ENCODE measurements at places on chromosomes 7 and 10.

DNA sequence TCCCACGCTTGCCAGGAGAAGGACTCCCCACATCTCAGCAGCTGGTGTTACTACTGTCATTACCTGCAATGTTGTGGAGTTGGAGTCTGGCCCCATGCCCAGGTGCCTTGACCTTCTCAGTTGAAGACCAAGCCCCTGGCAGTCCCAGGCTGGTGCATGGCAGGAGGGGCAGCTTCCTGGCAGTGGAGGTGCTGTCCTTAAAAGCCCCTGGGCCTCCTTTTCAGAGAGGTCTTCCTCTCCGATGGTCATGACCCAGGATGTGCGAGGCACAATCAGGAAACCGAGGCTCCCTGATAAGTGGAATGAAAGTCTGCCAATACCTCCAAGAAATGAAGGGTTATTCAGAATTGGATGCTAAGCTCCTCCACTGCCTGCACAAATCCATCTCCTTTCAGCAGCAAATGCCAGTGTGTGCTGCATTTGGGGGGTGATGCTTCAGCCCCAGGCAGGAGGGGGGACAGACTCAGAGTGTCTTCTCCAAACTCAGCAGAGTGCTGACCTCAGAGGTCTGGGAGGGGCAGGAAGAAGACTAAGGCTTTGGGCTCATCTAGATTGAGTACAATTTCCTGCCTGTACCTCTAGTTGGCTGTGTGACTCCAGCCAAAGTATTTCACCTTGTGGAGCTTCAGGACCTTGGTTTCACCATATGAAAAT is 97.0 kb upstream of the DDC start:
- no peak for DNase-seq

DNA sequence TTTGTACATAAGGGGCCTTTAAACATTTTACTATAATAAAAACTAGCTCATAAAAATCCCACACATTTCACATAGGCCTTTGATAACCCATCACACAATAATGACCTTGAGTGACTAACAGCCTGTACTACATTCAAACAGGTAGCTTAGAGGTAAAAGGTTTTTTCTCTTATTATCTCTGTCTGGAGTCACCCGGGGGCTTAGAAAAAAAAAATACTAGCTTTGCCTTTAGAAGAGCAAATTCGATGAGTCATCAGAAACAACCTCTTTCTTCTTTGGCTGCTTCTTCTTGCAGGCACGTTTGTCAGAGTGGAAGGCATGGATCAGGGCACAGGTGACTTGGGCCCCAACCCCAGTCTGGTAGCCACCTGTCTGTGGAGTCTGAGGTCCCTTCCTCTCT is 43.4 kb upstream of the ADO start:
- DNase-seq, result no peak

- no peak for DNase-seq
Measured at GRCh38 chr10:42930516-42931192, 146.2 kb upstream of the RET start.

GRCh38 chr7:129176916-129177710 is 11.3 kb upstream of the SMO start:
- DNase-seq, result no peak

- no peak for DNase-seq
Measured at GRCh38 chr7:33678569-33679335, 226.6 kb upstream of the BMPER start.

DNA sequence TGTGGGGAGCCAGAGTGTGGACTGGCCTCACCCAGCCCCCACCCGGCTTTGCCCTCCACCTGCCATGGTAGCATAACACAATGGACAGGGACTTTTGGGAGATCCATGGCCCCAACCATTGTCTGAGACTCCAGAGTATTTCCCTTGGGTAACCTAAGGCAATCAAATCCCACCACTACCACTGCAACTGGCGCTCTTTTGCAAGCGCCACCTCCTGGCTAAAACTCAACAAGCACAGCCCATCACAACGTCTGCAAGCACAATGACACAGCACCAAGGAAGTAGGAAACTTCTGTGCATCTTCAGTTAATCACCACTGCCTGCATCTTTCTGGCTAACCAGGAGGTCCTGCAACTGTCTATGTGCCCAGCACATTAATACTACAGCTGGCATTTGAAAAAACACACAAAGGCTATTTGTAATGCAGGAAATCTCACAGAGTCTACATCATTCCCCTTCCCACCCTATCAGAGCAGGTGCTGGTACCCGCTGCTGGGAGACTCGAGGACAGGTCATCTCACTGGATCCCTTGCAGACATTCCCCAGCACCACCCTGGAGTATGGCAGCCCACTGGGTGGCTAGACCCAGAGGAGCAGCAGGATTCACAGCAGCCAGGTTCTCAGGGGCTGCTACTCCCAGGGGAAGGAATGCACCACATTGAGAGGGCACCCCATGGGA is 27.7 kb downstream of the ANKRD26 start:
- no peak for DNase-seq

- DNase-seq, result no peak
Measured at GRCh38 chr7:110813986-110814385, 276.9 kb upstream of the LRRN3 start.

DNA sequence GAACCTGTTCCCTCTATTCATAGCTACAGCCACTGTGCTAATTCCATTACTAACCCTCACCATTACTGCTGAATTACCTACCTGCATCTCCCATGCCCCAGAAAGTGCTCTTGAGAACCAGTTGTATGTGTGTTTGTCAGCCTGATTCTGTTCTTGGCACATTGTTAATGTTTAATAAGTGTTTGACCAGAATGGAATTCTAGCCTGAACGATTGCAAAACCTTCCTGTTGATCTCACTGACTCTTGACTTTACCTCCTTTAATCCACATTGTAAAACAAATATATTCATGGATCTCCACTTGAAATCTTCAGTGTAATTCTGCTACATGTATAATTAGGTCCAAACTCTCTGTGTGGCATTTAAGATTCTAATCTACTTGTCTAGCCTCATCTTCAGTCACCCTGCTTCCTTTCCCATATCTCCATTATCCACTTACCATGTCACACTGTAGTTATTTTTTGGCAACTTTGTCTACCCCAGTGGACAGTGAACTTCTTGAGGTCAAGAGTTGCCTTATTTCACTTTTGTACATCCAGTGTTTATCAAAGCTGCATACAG is 4.9 kb downstream of the ZNF277 start:
- no peak for DNase-seq

GRCh38 chr10:49288341-49289065 is 10.5 kb upstream of the C10orf71 start:
- DNase-seq, result no peak

DNA sequence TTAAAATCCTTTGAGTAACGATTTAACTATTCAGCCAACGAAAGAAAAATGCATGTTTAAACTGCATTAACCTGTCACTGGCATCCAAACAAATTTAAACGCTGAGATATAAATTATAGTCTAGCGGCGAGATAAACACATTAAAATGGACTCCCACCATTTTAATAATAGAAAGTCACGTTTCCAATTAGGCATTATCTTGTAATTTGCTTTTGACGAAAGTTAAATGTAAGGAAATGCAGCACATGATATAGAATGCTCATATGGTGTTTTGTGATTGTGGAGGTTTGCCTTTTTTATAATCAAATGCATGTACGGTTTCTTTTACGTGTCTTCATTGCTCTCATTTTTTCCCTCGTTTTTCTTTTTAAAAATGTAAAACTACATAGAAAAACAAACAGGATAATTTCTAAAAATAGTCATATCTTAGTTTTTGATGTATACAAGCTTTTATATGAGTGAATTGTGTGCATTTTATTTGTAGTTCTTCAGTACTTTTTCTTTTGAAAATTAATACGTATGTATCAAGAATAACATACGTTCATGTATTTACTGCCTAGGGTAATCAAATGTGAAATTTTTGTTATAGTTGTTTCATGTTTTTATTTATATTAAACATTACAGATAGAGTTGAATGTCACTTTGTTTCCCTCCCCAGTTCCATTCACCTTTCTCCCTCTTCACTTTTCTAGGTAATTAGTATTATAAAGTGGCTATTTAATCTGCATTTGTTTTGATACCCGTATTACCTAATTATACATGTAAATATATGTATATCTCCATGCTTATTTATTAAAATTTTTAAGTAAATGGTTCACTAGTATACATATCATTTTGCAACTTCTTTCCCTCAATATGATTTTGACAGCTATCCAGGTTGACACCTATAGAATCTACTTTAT is 1.1 kb upstream of the KLF14 start:
- no peak for DNase-seq

DNA sequence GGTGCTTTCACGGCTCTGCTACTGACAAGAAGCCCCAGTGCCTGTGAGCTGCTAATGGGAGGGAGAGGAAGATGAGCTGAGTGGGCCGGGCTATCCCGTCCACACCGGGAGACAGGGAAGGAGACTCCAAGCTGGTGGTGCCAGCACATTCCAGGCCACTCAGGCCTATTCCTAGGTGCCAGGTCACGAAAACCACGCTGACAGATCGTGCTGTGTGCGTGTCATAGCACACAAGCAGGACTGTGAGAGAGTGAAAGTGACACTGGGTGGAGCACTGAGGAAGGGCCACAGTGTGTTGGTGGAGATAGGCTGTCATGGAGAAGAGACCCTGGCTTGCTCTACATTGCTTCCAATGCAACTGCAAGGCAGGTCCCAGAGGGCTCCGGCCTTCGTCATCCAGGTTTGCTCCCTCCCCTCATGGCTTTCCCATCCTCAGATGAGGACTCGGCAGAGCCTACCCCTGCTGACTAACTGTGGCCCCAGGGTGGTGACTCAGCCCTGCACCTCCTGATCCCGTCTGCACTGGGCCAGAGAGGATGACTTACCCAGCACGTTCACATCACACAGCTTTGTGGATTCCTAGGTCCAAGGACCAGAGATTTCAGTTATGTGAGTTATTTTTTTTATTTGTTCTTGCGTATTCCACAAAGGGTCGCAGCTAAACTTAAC is 167.3 kb downstream of the EGFR start:
- DNase-seq, result peak; percentile 90

- DNase-seq, result no peak
Measured at GRCh38 chr7:150382123-150382843, 3.2 kb downstream of the ZNF775 start.

DNA sequence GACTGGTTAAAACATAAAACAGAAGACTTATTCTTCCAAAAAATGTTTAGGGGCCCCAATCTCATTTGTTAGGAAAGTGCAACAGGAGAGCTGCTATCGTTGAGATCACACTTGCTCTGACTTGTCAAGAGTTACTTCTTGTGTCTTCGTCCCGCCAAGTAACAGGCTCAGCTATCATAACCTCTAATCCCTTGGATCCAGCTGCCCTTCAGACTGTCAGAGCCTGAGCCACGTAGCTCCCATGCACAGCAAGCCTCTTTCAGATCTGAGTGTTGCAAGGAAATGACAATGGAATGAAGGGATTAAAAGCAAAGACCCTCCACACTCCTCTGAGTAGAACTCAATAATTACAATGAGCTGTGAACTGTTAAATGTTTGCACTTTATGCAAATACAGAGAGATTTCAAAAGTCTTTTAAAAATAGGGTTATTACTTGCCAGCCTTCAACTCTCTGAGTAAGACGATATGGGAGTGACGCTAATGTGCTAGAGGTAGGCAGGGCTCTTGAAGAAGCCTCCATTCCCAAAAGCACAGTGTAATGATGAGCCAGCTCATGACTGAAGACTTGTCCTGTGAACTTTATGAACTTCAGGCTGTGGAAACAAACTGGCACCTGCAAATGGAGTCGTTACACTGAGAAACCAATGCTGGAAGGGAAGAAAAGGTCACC is 28.4 kb upstream of the CDK13 start:
- peak; percentile 52 for DNase-seq

DNA sequence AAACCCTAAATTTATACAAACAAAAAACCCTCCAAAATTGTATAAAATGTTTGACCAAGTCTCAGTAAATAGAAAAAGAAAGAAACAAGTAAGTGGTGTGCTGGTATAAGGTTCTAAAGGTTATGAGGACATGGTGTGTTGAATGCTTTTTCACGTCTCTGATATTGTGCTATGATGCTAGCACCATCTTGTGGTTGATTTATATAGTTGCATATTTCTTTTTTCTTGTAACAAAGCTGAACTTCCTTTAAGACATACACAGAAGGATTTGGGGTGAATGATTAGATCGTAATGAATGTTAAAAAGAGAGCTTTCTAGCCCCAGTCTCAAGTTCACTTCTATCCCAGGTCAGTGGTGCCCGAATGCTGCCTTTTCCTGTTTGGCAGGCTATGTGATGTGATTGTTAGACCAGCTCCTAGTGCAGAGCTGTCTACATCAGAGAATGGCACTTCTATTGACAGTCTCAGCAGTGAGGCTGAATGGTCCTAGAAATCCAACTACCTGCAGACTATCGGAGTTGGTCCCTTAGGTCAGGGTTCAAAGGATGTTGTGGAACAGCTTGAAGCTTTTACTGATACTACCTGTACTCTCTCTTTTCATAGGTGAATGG is 25.0 kb downstream of the VTI1A start:
- DNase-seq, result peak; percentile 46

- DNase-seq, result no peak
Measured at GRCh38 chr10:63425512-63425911, 40.3 kb downstream of the JMJD1C start.

DNA sequence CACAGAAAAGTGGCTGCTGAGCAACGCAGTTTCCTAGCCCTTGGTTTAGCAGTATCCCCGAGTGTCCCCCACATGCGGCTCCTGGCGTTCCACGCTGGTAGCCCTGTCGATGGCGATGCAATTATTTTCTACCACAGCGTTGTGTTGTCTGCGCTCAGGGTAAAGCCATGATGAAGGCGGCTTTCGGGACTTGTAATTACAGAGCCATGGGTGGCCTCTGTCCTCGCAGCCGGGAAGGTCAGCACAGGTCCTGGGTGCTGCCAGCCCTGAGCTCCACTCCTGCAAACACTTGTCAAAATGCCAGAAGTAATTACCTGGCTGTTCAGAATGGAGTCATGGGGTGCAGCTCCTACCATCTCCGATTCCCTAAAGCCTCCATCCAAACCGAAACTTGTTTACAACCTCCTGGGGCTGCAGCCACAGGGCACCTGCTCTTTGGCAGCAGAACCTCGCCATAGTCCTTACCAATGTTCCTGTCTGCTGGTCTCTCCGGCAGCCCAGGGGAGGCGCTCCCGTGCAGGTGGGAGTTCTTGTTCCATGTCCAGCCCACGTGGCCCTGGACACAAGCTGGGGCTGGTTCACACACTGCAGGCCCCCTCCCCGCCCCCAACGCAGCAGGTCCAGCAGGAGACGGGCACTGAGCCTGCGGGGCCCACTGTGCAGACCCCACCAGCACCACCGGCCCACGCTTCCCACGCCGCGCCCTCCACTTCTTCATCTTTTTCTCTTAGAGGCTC is 512.6 kb downstream of the PTPRN2 start:
- DNase-seq, result no peak

Data from foreskin keratinocyte (primary cell).